IMR-90 (cell line): ENCODE measurements at places on chromosomes 4 and X. TPM values are rescaled to one million over a fixed set of nuclear protein-coding genes. Genes with fewer than 3 reads are reported as not detected.

DNA sequence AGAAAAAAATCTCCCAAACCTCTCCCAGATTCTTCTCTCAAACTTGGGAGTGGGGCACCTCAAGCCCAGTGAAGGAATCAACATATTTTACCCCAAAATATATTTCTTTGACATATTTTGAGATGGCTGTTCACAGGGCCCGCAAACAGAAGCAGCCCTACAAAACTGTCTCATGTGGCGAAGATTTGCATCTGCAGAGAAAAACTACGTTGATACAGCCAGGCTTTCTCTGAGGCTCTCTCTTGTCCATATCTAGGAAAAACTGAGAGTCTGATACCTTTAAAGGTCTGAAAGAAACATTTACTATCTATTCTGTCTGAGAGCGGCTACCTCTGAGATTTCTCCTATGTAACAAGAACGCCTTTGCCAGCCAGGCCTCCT is 23.3 kb upstream of the TMSB4X start:
- DNase-seq, result no peak

- no peak for DNase-seq
Measured at GRCh38 chr4:49036528-49036927, 50.5 kb downstream of the CWH43 start.

GRCh38 chr4:87838205-87838604 is 5.4 kb downstream of the MEPE start:
- no peak for DNase-seq

DNA sequence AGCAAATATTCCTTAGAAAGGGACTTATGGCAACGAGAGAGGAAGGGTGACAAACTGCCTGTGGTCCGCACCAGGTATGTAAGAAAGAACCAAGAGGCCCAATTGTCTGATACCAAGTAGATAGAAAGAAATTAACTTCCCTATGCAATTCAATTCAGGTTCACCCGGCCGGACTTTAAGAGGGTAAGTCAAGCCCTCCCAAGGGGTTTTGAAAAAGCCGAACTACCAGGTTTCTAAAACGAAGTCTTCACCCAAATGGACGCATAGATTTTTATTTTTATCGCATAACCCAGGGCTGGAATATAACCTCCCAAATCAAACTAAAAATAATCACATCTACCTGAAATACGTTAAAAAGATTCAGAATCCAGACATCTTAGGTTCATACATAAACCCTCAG is 1.6 kb upstream of the MAB21L2 start:
- DNase-seq, result no peak

DNA sequence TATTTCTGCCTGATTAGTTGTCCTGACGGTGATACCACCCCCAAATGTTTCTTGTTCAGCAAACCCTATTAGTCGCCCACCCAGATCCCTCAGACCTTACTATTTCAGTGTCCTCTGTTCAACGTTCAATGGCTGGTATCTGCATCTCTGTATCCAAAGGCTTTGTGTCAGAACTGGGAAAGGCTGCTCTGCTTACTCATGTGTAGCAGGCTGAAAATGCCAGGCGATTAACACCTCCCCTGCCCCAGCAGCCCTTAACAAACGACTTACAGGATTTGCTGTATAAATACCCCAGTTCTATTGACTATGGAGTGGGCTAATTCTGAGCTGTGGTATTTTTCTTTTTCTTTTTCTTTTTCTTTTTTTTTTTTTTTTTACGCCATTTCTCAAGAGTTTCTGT is 415.0 kb downstream of the ZNF674 start:
- no peak for DNase-seq

Gene ATP8A1
- total RNA-seq, result 0.36 and 0.83 TPM in 2 replicates

GRCh38 chrX:71910986-71911730 is 513 bp downstream of the NHSL2 start:
- DNase-seq, result no peak

DNA sequence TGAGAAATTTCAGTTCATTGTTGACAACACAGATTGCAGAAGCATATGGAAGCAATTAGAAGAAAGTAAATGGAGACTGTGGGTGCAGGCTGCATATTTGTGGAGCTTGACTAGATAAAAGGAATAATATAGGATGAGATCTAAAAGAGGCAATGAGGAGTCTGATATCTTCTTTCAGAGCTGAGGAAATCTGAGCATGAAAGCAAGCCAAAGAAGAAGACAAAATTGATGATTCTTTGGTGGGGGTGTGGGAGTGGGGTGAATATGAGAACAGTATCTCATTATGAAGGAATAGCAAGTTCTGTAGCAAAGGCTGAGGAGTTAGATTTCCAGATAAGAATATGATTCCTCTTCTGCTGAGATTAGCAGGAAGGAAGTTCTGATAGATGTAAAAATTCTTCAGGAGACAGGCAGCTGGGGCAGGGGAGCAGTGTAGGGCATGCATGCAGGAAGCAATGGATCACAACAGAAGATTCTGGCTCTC is 6.1 kb upstream of the PDHA2 start:
- DNase-seq, result no peak

DNA sequence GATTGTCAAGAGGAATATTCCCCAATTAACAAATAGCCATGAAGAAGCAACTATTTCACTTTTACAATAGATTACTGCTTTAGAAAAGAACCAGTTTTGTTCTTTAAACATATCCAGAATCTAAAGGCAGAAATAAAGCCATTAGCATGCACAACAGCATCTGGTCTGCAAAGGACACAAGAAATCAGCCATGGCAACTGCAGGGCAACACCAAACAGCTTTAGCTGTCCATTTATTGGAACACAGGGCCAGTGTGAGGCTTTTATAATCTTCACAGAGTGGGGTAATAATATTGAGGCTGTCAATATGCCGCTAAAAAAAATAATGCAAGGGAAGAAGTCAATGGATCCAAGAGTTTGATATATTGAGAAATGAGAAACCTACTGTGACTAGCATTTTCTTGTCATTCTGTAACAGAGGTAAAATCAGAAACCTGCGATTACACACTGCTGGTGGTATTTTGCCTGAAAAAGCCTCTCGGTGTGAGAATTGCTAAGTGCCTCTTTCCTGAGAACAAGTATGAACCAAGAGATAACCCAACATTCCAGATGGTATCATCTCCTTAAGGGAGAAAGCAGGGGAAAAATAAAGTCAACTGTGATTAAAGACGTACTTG is 2.7 kb upstream of the BANK1 start:
- DNase-seq, result no peak

Gene HPGD
- total RNA-seq, result not detected in 2 replicates

GRCh38 chr4:86653237-86653865 is 59.2 kb downstream of the PTPN13 start:
- DNase-seq, result no peak

- no peak for DNase-seq
Measured at GRCh38 chrX:143121477-143121876, 95.7 kb downstream of the SPANXN4 start.

DNA sequence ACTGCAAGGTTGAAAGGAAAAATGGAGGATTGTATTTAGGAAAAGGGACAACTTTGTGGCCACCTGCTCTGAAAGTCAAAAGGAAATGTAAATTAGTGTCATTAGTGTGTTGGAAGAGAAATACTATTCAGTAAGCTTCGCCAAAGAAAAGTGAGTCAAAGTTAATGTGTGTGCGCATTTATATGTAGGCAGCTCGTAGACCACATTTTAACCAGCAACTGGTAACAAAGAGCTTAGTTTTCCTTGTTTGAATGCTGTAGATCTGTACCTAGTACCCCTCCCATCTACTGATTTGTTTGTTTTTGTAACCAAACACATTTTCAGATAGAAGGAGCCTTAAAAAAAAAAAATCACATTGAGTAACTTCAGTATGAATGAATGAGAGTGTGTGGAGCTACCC is 69.3 kb downstream of the GPAT3 start:
- DNase-seq, result no peak
